CD4-positive, CD25-positive, alpha-beta regulatory T cell (primary cell): ENCODE measurements at places on chromosomes 5 and 9. TPM values are rescaled to one million over a fixed set of nuclear protein-coding genes. Genes with fewer than 3 reads are reported as not detected.

DNA sequence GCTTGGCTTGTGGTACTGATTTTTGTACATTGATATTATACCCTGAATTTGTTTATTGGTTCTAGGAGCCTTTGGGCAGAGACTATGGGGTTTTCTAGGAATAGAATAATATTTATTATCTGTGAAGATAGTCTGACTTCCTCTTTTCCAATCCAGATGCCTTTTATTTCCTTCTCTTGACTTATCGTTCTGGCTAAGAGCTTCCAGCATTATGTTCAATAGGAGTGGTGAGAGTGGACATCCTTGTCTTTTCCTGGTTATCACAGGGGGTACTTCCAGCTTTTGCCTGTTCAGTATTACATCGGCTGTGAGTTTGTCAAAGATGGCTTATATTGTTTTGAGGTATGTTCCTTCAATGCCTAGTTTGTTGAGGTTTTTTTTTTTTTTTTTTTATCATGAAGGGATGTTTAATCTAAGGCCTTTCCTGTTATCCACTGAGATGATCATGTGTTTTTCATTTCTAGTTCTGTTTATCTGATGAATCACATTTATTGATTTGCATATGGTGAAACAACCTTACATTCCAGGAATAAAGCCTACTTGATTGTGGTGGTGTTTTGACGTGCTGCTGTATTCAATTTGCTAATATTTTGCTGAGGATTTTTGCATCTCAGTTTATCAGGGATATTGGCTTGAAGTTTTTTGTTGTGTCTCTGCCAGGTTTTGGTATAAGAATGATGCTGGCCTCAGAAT, 77.5 kb downstream of the CERT1 start:
- no peaks in the 10 kb centered on the region for H3K27me3 ChIP-seq
- H3K4me3 ChIP-seq = no peak overlapping the region
- H3K27ac ChIP-seq = no peak overlapping the region
- no peak for DNase-seq
- H3K4me1 ChIP-seq = no peaks in the 10 kb centered on the region

DNA sequence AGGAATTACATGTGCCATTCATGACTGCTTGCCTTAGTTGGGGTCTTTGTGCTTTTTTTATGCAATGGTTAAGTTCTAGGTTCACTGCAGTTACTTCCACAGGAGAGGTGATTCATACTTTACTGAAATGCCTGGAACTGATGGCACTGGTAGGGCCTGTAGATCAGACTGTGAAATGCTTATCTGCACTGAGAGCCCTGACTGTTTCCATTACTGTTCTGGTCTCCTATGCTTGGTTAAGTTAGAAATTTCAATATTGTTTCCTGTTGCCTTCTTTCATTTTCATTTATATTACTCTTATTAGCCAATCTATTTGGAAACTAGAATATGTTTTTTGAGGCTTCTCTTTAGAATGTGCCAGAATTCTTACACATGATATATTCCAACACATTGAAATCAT, 484.1 kb upstream of the SEMA6A start:
- H3K4me3 ChIP-seq = no peak overlapping the region
- DNase-seq = no peak

DNA sequence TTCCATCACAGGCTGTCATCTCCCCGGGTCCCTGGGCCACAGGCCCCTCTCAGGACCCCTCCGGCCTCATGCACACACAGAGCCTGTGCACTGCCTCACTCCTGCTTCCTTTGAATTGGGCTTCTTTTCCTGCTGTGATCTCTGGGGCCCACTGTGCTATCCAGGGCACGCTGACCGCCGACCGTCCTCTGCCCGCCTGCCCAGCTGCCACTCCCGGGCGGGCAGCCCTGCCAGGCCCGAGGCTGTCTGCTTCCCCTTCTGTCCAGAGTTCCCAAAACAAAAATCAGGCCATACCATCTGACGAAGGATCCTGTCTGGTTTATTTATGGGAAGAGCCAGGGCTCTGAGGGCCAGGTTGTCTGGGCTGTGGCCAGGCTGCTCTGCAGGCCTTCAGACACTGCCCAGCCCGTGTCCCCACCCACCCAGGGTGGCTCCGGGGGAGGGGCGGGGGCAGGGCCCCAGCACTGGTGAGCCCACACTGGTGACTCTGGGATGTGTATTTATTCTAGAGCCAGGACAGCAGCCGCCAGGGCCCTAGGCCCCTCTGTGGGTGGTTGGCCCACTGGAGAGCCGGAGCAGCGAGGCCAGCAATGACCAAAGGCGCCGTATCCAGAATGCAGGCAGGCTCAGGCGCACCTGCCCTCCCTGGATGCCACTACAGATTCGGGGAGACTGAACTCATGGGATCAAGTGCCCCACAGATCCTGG, 57.0 kb downstream of the ADAMTS2 start:
- H3K27ac ChIP-seq = no peak overlapping the region
- H3K27me3 ChIP-seq = no peaks in the 10 kb centered on the region
- H3K4me1 ChIP-seq = no peaks in the 10 kb centered on the region
- no peak for DNase-seq
- H3K4me3 ChIP-seq = no peak overlapping the region

DNA sequence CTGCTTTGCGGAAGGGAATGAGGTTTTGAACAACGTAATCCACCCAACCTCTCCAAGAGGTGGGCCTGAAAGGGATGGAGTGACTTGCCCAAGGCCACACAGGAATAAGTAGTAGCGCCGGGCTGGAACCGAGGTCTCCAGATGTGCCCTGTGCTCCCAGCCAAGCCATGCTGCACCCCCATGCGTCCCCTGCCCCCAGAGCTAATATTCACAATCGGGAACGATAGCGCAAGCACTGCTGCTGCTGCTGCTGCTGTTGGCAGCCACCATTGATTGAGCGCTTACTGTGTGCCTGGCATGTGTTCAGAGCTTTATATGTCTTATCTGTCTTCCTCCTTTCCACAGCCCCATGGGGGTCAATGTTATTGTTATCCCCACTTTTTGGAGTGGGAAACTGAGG, 43.9 kb downstream of the AMBP start:
- H3K4me3 ChIP-seq = no peak overlapping the region
- H3K4me1 ChIP-seq = no peaks in the 10 kb centered on the region
- DNase-seq = no peak
- H3K36me3 ChIP-seq = no peaks in the 10 kb centered on the region

- no peak overlapping the region for H3K4me3 ChIP-seq
- DNase-seq = peak; percentile 49
- no peaks in the 10 kb centered on the region for H3K4me1 ChIP-seq
- H3K27ac ChIP-seq = no peak overlapping the region
- H3K36me3 ChIP-seq = no peaks in the 10 kb centered on the region
Observed at GRCh38 chr5:148179234-148179824, 11.0 kb downstream of the SPINK14 start.

- H3K4me3 ChIP-seq = no peak overlapping the region
- no peak for DNase-seq
- H3K27ac ChIP-seq = no peak overlapping the region
- H3K4me1 ChIP-seq = no peaks in the 10 kb centered on the region
- no peaks in the 10 kb centered on the region for H3K27me3 ChIP-seq
Observed at GRCh38 chr5:164358531-164359259, 853.3 kb downstream of the MAT2B start.

- no peak overlapping the region for H3K27ac ChIP-seq
- H3K36me3 ChIP-seq = no peaks in the 10 kb centered on the region
- no peak for DNase-seq
- H3K4me1 ChIP-seq = no peaks in the 10 kb centered on the region
- H3K27me3 ChIP-seq = no peaks in the 10 kb centered on the region
Observed at GRCh38 chr9:12497790-12498189, 195.4 kb upstream of the TYRP1 start.

The GPR150 gene
- total RNA-seq = 0.37 TPM
